ENCODE measurements at places on chromosomes 12 and 14.

- no peak for DNase-seq
Measured at GRCh38 chr12:101707131-101707782, 9.8 kb downstream of the CHPT1 start.

DNA sequence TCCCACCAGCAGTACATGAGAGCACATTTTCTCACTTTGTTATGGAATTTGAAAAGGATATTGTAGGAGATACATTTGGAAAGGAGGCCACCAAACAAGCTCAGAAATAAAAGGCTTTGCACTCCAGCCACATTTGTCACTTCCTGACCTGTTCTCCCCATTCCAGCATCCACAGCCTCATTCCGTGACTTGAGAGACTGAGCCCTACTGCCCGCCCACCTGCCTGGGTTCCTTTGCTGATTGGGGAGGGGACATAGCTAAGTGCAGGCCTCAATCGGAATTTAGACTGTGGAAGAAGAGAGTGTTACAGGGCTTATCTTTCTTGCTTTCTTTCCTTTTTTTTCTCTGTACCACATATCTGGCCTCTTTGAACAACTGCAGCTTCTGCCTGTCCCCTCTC is 735.4 kb upstream of the TMEM132C start:
- DNase-seq, result no peak

DNA sequence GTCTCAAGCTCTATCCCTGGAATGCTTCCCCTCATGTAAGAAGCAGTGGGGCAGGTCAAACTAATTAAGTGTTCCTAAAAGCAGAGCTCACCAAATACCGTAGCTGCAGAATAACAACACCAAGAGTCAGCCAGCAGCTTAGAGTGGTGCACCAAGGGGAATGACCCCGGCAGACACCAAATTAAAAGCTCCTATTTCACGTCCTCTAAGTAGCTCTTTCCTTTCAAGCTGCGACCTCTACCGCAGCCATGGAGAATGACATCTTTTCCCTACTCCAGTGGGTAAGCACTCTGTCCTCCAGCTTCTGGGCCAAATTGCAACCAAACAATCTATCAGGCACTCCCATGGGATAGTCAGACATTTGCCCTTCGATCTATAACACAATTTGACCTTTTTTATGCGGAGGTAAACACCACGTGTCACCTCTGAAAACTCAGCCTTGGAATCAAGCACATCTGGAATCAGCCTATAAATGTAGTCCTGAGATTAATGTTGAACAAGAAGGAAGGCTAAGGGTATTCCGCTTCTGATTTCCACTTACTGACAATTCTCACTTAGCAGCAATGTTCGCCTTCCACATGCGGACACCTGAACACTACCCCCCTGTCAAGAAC is 67.6 kb upstream of the CDKN3 start:
- DNase-seq, result no peak

- no peak for DNase-seq
Measured at GRCh38 chr14:89432226-89432625, 15.2 kb upstream of the FOXN3 start.

GRCh38 chr12:132419631-132420246 is 70.2 kb upstream of the FBRSL1 start:
- DNase-seq, result no peak

GRCh38 chr12:42475106-42475505 is 114.4 kb downstream of the PRICKLE1 start:
- DNase-seq, result no peak

GRCh38 chr12:90841336-90841735 is 113.6 kb downstream of the CCER1 start:
- no peak for DNase-seq

DNA sequence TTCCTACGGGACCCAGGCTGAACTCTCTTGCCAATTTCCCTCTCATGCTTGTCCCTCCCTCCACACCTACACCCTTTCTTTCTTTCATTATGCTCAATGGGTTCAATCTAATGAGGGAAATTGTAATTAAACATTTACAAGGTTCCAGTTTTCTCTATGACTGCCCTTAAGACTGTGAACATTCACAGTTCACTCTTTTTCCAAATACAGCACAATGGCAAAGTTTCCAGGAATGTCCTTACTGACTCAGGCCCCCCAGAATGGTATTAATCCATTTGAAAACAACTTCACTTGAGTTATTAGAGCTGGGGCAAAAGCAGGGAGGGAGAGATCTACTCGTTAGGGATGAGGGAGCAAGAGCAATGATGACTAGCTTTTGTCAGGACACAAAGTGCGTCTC is 892.1 kb downstream of the NRXN3 start:
- no peak for DNase-seq

GRCh38 chr14:59869381-59870255 is 958 bp downstream of the RTN1 start:
- no peak for DNase-seq

DNA sequence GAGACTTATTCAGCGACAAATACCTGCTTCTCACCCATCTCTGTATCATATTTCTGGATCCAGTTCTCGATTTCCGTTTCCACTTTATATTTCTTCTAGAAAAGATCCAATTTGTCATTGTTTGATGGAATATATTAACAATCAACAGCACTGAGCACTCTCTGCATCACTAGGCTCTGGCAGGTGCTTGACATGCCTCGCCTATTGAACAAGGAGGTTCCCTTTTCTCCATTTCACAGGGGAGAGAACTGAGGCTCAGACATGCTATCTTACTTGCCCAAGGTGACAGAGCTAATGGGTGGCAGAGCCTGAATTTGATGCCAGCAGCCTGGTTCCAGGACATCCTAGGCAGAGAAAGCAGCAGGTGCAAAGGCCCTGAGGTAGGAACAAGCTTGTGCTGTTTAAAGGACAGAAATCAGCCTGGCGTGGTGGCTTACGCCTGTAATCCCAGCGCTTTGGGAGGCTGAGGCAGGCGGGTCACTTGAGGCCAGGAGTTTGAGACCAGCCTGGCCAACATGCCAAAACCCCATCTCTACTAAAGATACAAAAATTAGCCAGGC is 12.1 kb downstream of the RITA1 start:
- no peak for DNase-seq

GRCh38 chr12:132583736-132584135 is 26.6 kb downstream of the LRCOL1 start:
- no peak for DNase-seq

- DNase-seq, result no peak
Measured at GRCh38 chr14:31942166-31942841, 134.8 kb upstream of the ARHGAP5 start.

Measured in urinary bladder (tissue), 4 donors.